ENCODE measurements at places on chromosomes 13 and 19. TPM values are rescaled to one million over a fixed set of nuclear protein-coding genes. Genes with fewer than 3 reads are reported as not detected.
A peak's percentile ranks its signal among the peaks of the same experiment; 100 is the strongest.

The HIF3A gene
- total RNA-seq: 63.1 TPM

DNA sequence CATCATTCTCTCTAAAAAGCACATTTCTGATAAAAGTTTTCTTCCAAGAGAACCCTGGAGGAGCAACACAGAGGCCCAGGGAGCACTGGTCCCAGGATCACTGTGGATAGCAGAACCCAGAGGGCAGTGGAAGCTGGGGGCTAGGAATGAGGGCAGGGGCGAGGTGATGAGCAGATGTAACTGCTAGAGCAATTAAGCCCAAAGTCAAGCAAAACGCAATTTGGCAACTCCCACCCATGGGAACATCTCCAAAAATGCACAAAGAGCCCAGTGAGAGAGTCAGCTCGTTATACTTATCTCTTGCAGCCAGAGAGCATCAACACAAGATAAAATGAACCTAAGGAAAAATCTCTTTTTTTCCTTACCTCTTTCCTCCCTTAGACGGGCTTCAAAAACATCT lies 284.2 kb downstream of the TBC1D4 start:
- DNase-seq: no peak
- H3K27me3 ChIP-seq: no peaks in the 10 kb centered on the region
- no peaks in the 10 kb centered on the region for H3K36me3 ChIP-seq
- H3K4me3 ChIP-seq: no peak overlapping the region
- no peak overlapping the region for H3K27ac ChIP-seq

GRCh38 chr13:77009011-77009410 lies 17.1 kb downstream of the CLN5 start:
- H3K27me3 ChIP-seq: no peaks in the 10 kb centered on the region
- DNase-seq: no peak
- peaks cover 95% of the 10 kb centered on the region for H3K36me3 ChIP-seq
- no peak overlapping the region for H3K27ac ChIP-seq
- no peak overlapping the region for H3K4me3 ChIP-seq

DNA sequence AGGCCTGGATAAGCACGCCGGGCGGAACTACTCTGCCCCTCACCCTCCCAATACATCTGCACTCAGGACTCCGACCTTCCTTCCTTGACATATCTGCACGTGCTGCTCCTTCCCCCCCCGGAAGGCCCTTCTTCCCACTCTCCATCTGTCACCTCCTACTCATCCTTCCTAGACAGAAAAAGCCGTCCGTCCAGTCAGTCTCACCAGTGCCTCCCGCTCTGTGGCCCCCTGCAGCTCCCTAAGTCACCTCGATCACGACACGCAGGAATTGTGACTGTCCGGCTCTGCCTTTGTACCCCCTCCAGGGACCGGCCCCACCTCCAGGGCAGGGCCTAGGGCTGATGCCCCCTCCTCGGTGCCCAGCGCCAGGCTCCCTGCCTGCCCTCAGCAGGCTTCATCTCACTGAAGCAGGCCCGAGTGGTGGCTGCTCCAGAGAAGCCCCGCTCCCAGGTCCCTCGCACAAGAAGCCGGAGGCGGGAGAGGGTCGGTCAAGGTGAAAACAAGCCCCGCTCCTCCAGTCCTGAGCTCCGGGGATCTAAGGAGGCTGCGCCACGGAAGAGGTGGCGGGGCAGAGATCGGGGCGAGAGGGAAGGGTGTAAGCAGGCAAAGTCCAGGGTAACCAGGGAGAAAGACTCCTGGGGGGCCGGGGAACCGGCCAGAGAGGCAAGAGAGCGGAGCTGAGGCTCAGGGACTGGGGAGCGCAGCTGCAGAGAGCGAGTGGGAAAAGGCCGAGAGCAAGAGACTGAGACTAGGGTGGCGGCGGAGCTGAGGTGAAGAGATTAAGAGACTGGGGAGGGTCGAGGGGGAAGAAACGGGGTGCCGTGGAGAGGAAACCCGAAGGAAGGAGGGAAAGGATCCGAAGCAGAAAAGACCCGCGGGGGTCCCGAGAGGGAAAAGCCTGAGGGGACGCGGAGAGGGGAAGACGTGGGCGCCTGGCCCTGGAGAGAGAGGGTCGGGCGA lies 1.1 kb downstream of the PPP6R1 start:
- no peaks in the 10 kb centered on the region for H3K36me3 ChIP-seq
- peak overlapping the region; percentile 86 for H3K4me3 ChIP-seq
- peaks cover 38% of the 10 kb centered on the region for H3K4me1 ChIP-seq

DNA sequence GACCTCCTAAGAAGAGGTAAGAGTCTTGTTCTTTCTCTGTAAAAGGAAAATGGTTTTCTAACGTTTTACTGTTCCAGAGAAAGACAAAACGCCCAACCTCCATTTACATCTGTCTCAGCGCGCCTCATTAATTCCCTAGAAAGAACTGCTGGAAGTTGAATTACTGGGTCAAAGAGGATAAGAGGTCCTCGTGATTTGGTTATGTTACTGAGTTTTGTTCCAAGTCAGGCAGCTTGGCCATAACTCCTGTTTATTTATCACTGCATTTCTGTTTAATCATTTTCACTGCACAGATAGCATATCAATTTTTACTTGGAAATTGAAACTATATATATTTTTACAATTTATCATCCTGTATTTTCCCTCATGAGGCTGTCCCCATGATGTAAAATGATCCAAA lies 112.9 kb upstream of the PEG3 start:
- H3K4me1 ChIP-seq: no peaks in the 10 kb centered on the region
- peaks cover 5% of the 10 kb centered on the region for H3K27me3 ChIP-seq
- no peak for DNase-seq
- H3K27ac ChIP-seq: no peak overlapping the region

The LILRA1 gene
- total RNA-seq: 4.7 TPM

- H3K4me1 ChIP-seq: no peaks in the 10 kb centered on the region
- no peak overlapping the region for H3K27ac ChIP-seq
- no peak overlapping the region for H3K4me3 ChIP-seq
- no peaks in the 10 kb centered on the region for H3K27me3 ChIP-seq
- DNase-seq: no peak
These were observed 185.7 kb downstream of the TM9SF2 start for GRCh38 chr13:99686944-99687411.

DNA sequence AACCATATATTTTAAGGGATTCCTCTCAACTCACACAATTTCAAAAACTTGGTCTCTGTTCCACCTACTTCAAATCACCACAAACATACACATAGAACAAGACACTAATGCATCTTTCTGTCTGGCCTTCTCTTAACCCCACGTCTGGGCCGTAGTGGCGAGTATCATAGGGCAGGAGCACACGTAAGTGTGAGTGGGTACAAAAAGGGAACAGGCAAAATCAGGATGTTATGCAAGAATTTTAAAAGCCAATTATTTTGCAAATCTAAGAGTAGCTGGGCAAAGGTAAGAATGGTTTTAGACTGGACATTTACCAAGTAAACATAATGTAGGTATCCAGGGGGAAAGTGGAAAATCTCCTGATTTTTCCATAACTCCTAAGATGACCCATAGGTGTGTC lies 35.1 kb downstream of the MTMR6 start:
- DNase-seq: no peak
- no peaks in the 10 kb centered on the region for H3K4me1 ChIP-seq
- peaks cover 78% of the 10 kb centered on the region for H3K36me3 ChIP-seq
- H3K27me3 ChIP-seq: no peaks in the 10 kb centered on the region
- H3K27ac ChIP-seq: no peak overlapping the region
- H3K4me3 ChIP-seq: no peak overlapping the region

DNA sequence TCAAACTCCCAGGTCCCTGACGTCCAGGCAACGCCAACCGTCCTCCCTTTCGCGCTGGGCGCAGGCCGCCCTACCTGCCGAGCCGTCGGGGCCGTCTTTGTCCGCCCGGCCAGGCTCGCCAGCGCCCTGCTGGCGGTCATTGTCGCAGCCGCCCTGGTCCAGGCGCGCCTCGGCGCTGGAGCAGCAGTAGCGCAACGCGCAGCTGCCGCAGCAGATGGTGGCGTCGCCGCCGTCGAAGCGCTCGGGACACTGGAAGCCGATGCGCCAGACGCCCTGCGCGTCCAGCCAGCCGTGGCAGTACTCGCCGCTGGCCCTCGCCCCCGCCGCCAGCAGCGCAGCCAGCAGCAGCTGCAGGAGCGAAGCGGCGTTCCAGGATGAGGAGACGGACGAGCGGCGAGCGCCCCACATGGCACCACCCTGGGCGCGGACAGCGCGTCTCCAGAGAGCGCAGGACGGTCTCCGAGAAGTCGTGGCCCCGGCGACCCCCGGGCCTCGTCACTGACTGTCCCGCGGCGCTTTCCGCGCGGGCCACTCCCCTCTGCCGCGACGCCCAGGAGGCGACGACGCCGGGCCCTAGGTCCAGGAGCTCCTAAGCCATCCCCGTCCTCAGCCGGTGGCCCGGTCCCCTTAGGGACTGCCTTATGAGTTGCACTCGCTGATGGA lies 1.1 kb downstream of the SHISA2 start:
- peaks cover 48% of the 10 kb centered on the region for H3K27me3 ChIP-seq
- H3K27ac ChIP-seq: peak overlapping the region; percentile 30
- peak; percentile 76 for DNase-seq
- H3K36me3 ChIP-seq: no peaks in the 10 kb centered on the region
